CD4-positive, alpha-beta T cell treated with Interleukin-10 for 1 hour (primary cell): ENCODE measurements at places on chromosomes 3 and 15.

DNA sequence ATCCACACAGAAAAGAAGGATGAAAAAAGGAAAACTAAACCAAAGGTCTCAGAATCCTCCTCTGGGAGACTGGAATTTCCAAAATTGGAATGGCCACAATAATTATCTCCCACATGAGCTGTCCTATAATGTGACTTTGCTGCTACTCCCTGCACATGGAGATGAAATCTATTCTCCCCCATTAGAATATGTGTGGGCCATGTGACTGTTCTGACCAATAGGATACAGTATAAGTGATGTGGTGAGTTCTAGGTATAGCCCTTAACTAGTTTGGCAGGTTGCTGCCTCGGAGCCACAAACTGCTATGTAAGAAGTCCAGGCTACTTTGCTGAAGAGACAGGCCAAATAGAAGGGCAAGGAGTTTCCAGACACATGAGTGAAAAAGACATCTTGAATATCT lies 5.2 kb downstream of the TRIM59 start:
- no peak for DNase-seq

DNA sequence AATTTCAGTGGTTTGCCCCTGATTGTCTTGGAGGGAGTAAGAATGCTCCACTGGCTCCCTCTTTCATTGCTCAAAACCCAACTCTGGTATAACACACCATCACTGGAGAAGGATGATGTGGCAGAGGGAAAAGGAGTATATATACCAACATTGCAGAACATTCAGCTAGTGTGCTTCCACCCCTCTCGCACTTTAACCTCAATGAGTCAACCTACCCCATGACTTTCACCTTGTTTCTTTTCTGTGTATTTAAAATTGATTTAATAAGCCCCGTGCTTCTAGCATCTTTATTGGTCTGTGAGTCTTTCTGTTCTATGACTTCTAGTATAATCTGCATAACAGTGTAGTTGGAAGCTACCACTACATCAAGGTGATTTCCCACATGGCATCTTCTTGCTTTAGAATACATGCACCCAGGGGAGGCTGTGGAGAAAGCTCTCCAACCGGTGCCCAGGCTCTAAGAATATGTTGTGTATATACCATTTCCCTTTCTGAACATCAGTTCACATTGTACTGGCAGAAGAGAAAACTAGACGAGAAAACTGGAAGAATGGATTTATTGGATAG lies 595.1 kb upstream of the TGFBR2 start:
- DNase-seq: no peak

- DNase-seq: no peak
These were observed 32.1 kb downstream of the SLC22A14 start for GRCh38 chr3:38314112-38314763.

GRCh38 chr3:70738291-70738681 lies 425.8 kb upstream of the MDFIC2 start:
- no peak for DNase-seq

DNA sequence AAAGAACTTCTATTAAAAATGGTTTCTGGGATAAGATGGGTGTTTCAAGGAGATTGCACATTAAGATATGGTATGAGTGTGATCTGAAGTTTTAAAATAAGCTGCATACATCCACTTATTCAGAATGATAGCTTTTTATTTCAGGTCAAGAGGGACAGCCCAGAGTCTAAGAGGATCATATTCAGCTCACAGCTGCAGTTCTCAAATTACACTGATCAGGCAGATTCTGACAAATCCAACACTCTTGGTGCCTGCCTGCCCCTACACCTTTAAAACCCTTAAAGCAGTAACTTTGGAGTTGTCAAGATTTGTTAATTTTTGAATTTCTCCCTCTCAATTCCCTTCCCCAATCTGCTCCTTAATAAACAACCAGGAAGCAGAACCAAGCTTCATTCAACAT lies 9.1 kb upstream of the TMEM87A start:
- no peak for DNase-seq

- DNase-seq: no peak
These were observed 114.8 kb downstream of the OXNAD1 start for GRCh38 chr3:16379838-16380237.

- DNase-seq: peak; percentile 69
These were observed 7.1 kb downstream of the ELL3 start for GRCh38 chr15:43769584-43770228.

DNA sequence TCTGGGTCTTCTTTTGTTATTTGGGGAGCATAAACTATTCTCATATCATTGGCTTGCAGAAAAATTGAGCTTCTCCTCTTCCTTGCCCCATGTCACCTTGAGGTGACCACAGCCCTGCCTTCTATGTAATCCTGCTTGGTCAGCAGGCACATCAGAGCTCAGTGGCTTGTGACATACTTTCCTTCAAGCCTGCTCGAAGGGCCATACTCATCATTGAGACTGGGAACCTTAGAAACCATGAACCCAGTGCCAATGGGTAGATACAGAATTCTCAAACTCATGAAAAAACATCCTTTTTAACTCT lies 3.7 kb upstream of the CCR2 start:
- DNase-seq: no peak

GRCh38 chr3:53846134-53846850 lies at the start of the genes CHDH and IL17RB:
Gene CHDH, minus strand, starts transcription at chr3:53846419. Its CDS starts 22,411 bp downstream, at chr3:53824008.
Gene IL17RB, plus strand, starts transcription at chr3:53846568. Its CDS starts 21 bp downstream, at chr3:53846589.
- peak; percentile 2 for DNase-seq

- no peak for DNase-seq
These were observed 211.2 kb downstream of the WDR72 start for GRCh38 chr15:53548236-53548635.

DNA sequence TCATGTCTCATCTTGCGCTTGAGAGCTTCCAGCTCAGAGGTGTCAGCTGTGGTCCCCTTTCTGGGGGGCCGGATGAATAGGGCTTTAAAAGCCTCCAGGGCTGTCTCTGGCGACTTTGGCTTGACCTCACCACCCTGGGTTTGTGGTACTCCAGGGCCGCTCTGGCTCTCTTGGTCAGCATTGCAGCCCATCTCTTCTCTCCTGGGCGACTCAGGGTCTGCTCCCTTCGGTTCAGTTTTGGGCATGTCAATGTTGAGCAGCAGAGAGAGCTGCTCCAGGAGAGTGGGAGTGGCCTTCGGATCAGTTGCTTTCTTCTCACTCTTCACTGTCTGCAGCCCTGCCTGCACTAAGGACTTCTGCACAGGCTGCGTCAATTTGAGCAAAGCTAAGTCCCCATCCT lies 127.9 kb downstream of the FMN1 start:
- no peak for DNase-seq

DNA sequence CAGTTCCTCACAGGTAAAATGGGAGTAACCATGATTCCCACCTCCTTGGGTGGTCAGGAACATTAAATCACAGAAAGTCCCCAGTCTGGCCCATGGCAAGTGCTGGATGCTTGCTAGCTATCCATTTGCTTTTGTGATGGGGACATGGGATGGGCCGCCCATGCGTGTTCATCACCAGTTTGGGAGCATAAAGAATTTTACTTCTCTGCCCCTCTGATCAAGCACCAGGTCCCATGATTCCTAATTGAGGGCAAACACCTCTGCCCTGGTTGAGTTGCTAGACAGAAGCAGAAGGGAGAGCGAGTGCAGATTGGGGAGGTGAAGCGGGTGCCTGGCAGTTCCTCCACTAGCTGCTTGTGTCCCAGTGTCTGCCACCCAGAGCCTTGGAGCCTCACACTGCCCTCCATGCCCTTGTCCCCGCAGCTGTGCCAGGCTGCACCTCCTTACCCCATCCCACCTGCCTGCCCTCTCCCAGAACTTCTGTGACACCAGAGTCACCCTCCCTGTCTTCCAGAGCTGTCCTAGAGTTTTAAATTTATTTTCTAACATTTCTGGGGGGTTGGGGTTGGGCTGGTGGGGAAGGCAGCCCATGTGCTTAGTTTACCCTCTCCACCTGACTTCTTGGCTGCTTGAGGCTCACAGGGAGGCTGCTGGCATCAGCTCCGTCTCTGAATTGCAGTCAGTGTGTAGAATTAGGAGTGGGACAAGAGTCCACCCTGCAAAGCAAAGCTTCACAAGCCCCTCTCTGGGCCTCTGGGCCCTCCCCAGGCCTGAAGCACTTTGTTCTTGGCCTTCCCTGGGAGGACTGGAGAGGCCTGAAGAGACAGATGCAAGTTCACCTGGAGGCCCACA lies 18.4 kb downstream of the CFAP100 start:
- DNase-seq: no peak

DNA sequence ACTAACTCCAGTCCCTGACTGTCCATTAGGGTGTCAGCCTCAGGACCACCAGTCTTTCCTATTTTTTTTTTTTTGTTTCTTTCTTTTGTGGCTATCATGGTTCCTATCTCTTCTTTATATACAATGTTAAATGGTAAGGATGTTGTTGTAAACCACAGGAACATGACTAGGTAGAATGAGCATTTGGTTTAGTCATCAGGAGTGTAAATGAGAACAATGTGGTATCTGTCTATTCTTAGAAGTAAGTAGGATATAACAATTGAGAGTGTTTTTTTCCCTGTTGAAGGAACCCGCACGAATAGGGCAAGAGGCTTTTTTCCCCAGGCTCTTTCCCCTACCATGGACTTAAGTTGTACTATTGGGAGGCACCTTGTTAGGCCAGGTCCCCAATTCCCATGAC lies 880.3 kb upstream of the GBE1 start:
- no peak for DNase-seq

DNA sequence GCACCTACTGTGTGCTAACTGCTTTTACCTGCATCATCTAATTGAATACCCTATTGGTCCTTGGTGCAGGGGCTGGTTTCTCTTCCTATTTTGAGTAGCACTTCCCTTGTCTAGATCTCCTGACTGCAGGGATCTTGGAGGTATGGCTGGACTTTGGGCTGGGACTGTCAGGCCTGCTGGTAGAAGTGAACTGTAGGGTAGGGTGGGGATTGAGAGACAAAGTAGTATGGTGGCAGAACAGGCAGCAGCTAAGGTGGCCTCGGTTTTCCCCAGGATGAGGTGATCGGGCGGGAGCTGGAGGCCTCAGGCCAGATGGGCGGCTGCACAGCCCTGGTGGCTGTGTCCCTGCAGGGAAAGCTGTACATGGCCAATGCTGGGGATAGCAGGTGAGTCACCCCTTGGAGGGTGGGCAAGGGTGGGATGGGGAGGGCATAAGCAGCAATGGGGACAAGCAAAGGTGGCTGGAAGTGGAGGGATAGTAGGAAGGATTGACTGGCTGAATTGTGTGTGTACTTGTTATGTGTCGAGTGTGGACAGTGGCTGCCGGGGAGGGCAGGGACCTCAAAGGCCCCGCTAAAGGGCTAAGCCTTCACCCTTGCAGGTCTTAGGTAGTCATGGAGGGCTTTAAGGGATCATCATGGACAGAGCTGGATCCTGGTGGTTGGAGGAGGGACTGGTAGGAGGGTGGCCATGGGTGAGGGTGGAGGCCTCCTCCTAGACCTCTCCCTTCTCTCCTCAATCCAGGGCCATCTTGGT lies 2.0 kb downstream of the PPM1M start:
- DNase-seq: no peak

DNA sequence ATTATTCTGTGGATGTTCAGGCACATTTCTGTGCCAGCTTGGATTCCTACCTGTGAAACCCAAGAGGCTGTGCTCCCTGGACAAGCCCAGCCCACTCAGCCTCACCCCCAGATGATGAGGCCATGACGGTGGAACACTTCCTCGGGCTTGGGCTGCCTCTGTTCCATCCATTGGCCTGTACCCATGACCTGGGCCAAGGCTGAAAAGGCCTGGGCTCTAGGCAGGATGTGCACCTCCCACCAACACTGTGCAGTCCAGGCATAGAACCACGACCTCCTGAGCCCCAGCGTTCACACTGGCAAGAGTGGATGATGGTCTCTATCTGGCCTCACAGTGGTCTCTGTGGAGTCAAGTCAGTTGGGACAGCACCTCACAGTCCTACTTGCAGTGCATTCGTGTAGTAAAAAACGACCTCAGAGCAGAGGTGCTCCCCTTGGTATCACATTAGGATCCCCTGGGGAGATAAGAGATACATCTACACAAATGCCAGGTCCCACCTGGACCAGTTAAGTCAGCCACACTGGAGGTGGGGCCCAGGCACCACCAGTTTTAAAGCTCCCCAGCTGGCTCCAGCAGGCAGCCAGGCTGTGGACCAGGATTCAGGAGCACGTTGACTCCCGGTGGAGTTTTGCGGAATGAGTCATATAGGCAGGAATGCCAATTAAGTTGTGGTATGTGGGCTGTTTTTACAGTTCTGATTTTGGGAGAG lies 39.0 kb upstream of the IGF1R start:
- DNase-seq: no peak

DNA sequence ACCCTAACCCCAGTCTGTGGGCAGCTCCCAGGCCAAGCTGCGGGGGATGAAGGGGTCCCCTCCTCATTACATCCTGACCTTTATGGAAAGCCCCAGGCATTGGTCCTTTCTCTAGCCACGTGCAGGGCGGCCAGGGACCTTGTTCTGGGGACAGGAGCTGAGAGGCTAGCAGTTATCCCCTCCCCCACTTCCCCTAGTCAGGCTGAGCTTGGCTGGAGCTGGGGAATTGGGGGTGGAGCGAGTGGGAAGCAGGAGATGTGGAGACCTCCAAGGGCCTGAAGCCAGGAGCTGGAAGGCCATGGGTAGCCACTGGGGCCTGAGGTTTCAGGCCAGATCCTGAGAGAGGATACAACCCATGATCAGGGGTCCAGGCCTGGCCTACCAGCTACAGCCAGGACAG lies 45.8 kb downstream of the DNAH1 start:
- DNase-seq: no peak

DNA sequence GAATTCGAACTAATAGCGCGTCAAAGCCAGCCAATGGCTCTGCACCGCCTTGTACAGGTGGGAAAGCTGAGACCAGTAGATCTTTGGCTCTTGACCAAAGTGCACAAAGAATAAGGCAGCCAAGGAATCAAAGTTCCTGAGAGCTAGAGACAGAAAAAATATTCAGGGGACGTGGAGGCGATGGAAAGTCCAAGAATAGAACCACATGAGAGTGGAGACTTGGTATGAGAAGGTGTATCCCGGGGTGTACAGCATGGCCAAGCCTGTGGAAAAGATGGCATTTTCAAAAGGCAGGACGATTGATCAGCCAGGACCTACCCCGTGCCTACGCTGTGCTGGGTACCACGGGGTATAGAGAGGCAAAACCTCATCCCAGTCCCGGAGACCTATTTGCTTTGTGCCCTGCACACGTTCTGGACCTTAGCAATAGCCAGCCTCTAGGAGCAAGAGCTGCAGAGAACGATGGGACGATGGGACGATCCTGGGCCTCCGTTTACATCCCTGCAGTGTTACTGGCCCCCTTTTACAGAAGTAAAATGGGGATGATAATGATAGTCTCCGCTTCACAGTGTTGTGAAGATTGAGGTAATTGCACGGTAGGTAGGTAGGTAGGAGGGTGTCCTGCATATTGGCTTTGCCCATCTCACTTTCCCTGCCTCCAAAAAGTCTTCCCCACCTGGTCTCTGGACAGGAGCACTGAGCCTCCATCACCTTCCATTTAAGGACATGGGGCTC lies 583 bp upstream of the RBSN start:
- no peak for DNase-seq

DNA sequence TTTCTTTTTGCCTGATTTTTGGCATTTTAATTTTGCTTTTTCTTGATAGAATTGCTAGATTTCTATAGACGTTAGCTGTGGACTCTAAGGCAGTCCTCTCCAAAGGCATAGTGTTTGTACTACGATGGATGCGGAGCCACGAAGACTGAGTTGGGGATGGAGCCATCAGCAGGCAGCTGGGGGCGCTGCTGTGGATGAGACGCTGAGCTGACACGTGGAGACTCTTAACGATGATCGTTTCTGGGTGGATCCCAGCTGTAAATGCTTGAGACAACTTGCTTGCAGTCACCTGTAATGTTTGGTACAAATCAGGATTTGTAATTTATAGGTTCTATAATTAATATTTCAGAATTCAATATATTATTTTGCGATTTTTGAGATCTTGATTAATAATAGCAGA lies 13.3 kb upstream of the PPP1R2 start:
- no peak for DNase-seq

- no peak for DNase-seq
These were observed 44.8 kb upstream of the HACD2 start for GRCh38 chr3:123629747-123630047.

GRCh38 chr3:184429786-184430185 lies 49.9 kb downstream of the CHRD start:
- no peak for DNase-seq
